ENCODE measurements at places on chromosomes 2 and 18. TPM values are rescaled to one million over a fixed set of nuclear protein-coding genes. Genes with fewer than 3 reads are reported as not detected.
A peak's percentile ranks its signal among the peaks of the same experiment; 100 is the strongest.

The IRS1 gene
- total RNA-seq: 11.9 TPM

The PKDCC gene
- not detected for total RNA-seq

DNA sequence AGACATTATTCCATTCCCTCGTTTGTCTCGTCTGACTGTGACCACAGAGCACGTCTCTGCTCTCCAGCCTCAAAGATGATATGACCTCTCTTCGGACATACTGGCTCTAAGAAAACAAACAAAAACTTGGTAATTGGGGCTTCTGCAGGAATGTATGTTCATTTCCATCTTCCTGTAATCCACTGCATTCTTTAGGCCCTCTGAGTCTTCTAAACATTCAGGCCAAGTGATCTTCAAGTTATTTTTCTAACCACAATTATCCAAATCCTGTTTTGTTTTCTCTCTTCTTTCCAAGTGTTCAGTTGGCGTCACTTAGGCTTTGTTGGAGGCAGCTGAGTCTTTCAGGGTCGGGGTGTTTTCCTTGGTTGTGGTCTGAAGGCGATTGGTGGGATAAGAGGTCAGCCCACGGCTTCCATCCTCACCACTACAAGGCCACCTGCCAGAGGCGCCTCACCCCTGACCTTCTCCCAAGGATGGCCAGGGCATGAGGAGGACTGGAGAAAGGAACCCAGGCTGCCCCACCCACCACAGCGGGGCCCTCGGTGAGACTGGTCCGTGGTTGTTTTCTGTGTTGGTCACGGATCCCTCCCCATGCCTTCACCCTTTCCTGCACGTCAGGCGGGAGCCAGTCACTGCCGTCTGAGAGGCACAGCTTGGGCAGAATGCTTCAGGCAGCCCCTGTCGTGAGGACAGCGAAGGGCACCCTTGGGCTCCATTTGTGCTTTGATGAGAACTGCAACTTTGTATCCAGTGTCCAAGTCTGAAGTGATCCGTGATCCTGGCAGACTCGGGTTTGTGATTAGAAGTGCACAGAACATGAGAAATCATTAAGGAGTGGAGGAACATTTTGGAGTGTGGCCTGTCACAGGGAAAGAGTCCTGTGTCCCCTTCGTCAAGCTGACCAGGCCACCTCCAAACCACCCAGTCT lies 88.6 kb upstream of the FHL2 start:
- no peak for DNase-seq

DNA sequence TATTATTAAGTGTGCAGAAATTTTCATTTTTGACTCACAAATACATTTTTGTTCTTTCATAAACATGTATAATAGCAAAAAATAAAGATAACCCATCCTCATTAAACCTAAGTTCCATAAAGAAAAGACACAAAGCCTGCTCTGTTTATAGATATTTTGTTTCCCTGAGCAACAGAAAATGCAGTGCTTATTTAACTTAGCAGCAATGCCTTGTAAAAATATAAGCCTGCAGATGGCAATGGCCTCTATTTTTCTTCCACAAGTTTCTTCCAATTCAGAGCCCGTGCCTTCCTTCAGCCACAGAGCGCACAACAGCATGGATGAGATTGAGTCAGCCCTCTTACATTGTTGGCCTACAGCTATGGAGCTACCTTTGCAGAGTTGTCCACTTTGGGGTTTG lies 43.6 kb downstream of the PKP4 start:
- DNase-seq: no peak

DNA sequence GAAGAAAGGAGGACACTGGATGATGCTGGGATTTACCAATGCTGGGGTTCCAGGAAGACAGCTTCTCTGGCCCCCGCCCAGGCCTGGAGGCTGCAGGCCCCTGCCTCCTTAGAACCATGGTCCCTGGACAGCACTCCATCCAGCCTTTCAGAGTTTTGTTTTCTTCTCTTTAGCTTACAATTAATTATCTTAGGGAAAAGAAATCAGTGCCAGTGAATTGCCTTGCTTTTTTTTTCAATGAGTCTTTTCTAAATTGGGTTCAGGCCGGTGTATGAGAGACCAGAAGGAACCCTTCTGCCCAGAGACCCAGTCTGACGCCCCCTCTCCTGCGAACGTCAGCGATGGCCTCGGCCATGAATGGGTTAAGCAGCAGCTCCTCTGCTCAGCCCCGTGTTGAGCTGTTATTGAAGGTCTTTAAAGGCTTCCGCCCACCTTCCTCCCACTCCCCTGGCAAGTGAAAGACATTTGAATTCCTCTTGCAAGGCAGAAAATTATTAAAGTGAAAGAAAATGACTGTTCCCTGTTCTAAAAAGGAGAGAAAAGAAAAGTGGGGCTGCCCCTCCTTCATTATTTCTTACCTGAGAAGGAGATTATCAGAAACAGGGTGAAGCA lies 65.7 kb upstream of the CHMP1B start:
- no peak for DNase-seq

GRCh38 chr18:13539050-13539449 lies 187.3 kb downstream of the FAM210A start:
- peak; percentile 89 for DNase-seq

- no peak for DNase-seq
Measured at GRCh38 chr18:5068851-5069250, 128.2 kb downstream of the AKAIN1 start.

- DNase-seq: no peak
Measured at GRCh38 chr18:53991202-53991601, 233.3 kb downstream of the MBD2 start.

- DNase-seq: peak; percentile 4
Measured at GRCh38 chr2:177489719-177490301, 97.2 kb downstream of the AGPS start.

DNA sequence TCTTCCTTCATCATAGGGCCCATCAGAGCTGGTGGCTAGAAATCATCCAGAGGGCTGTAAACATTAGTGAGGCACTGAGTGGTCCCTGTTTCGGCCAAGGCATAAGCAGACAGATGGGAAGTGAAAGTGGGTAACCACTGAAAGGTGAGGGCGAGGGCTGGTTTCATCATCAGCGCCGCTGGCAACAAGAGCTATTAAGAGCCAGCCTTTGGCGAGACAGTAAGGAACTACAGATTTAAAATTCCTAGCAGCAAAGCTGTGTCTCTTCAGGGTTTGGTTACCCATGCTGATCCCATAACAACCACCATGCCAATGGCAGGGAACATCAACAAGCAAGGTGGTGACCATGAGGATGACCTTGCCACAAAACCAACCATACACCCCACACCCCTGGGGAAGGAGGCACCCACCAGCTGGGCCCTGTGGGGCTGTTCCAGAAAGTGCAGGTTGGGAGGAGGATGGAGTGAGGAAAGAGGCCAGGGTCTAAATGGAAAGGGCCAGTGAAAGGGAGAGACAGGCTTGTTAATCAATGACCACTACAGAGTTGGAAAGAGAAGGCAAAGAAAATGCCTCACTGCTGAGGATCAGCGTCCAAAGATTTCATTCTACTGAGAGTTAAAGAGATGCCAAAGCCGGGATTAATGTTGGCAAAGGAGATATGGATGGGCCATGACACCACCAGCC lies 9.0 kb upstream of the SLC20A1 start:
- DNase-seq: peak; percentile 29

All from B cell (primary cell).